Smooth muscle cell of bladder (primary cell): ENCODE measurements at places on chromosomes 1 and 21. TPM values are rescaled to one million over a fixed set of nuclear protein-coding genes. Genes with fewer than 3 reads are reported as not detected.

The NEK2 gene
- 2.1 and 2.9 TPM in 2 replicates for total RNA-seq

The ESPN gene
- not detected in 2 replicates for total RNA-seq

The GJB5 gene
- 0.09 and 0.14 TPM in 2 replicates for total RNA-seq

The AUNIP gene
- total RNA-seq: 0.28 TPM in 2 replicates

The VCAM1 gene
- total RNA-seq: 191 and 648 TPM in 2 replicates

The VWA5B1 gene
- total RNA-seq: not detected in 2 replicates
